Chondrocyte (in vitro differentiated cells): ENCODE measurements at places on chromosomes 2 and 18.

- H3K36me3 ChIP-seq, result peaks cover 5% of the 10 kb centered on the region
- no peaks in the 10 kb centered on the region for H3K27me3 ChIP-seq
- no peak overlapping the region for H3K4me3 ChIP-seq
- peaks cover 6% of the 10 kb centered on the region for H3K4me1 ChIP-seq
- H3K27ac ChIP-seq, result no peak overlapping the region
Observed at GRCh38 chr2:66532972-66533868, 98.3 kb downstream of the MEIS1 start.

GRCh38 chr2:209523867-209524266 lies 100.0 kb downstream of the MAP2 start:
- no peak overlapping the region for H3K4me3 ChIP-seq
- no peak for DNase-seq
- H3K27ac ChIP-seq, result no peak overlapping the region
- no peaks in the 10 kb centered on the region for H3K36me3 ChIP-seq
- H3K4me1 ChIP-seq, result peaks cover 40% of the 10 kb centered on the region
- no peaks in the 10 kb centered on the region for H3K27me3 ChIP-seq

DNA sequence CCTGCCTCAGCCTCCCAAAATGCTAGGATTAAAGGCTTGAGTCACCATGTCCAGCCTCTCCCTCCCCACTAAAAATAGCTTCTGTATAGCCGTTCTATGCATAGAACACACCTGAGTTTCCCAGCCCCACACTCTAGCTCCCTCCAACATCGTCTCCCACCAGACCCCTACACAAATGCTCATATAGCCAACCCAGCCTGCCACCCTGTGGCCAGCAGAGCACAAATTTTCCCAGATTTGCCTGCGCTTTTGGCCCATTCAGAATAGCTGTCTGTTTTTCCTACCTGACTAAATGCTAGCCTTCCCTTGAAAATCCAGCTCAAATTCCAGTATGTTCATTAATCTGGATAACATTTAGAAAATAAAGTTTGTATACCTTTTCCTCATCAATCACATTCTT lies 22.8 kb downstream of the TRABD2A start:
- H3K4me1 ChIP-seq, result no peaks in the 10 kb centered on the region
- no peaks in the 10 kb centered on the region for H3K36me3 ChIP-seq
- no peak overlapping the region for H3K4me3 ChIP-seq
- H3K27ac ChIP-seq, result no peak overlapping the region

- no peak overlapping the region for H3K4me3 ChIP-seq
- H3K27me3 ChIP-seq, result no peaks in the 10 kb centered on the region
- H3K27ac ChIP-seq, result no peak overlapping the region
- no peak for DNase-seq
Observed at GRCh38 chr2:39693245-39693644, 27.5 kb downstream of the TMEM178A start.

GRCh38 chr2:65057054-65057375 lies 799 bp downstream of the CEP68 start:
- H3K4me1 ChIP-seq, result peaks cover 29% of the 10 kb centered on the region
- no peak for DNase-seq
- no peaks in the 10 kb centered on the region for H3K36me3 ChIP-seq
- no peaks in the 10 kb centered on the region for H3K27me3 ChIP-seq

- peaks cover 19% of the 10 kb centered on the region for H3K4me1 ChIP-seq
- H3K4me3 ChIP-seq, result no peak overlapping the region
Observed at GRCh38 chr2:12156349-12156748, 409.9 kb downstream of the LPIN1 start.

DNA sequence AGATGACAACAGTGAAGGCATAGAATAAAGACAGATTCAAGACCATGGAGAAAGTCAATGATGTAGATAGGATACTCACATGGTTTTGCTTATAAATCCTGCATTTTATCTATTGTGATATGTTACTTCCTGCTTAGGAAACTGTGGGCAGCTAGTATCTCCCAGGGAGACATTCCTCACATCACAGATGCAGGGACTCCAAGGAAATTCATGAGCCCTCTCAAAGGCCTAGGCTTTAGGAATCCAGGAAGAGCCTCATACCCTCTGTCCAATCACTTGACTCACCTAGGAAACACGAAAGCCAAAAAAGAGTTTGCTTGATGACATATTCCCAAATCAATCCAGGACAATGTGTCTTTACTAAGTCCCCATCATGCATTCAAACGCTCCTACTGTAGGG lies 247.8 kb upstream of the KLHL29 start:
- H3K4me3 ChIP-seq, result no peak overlapping the region
- H3K4me1 ChIP-seq, result no peaks in the 10 kb centered on the region
- no peak for DNase-seq
- peaks cover 10% of the 10 kb centered on the region for H3K27me3 ChIP-seq
- no peak overlapping the region for H3K27ac ChIP-seq

GRCh38 chr2:118811514-118812115 lies 35.8 kb downstream of the EN1 start:
- H3K27me3 ChIP-seq, result peaks cover 40% of the 10 kb centered on the region
- no peak for DNase-seq
- no peak overlapping the region for H3K27ac ChIP-seq
- no peaks in the 10 kb centered on the region for H3K4me1 ChIP-seq
- no peak overlapping the region for H3K4me3 ChIP-seq
- H3K36me3 ChIP-seq, result no peaks in the 10 kb centered on the region

GRCh38 chr2:80026040-80026729 lies 278.4 kb downstream of the LRRTM1 start:
- H3K4me3 ChIP-seq, result no peak overlapping the region
- peaks cover 2% of the 10 kb centered on the region for H3K27me3 ChIP-seq
- no peaks in the 10 kb centered on the region for H3K4me1 ChIP-seq
- H3K36me3 ChIP-seq, result no peaks in the 10 kb centered on the region
- DNase-seq, result no peak
